Esophagus squamous epithelium (tissue), 5 donors: ENCODE measurements at places on chromosomes 7 and 10.

GRCh38 chr10:108791030-108791429, 1132.3 kb downstream of the XPNPEP1 start:
- no peak for DNase-seq

GRCh38 chr10:74383642-74384041, 232.6 kb downstream of the ADK start:
- no peak for DNase-seq

DNA sequence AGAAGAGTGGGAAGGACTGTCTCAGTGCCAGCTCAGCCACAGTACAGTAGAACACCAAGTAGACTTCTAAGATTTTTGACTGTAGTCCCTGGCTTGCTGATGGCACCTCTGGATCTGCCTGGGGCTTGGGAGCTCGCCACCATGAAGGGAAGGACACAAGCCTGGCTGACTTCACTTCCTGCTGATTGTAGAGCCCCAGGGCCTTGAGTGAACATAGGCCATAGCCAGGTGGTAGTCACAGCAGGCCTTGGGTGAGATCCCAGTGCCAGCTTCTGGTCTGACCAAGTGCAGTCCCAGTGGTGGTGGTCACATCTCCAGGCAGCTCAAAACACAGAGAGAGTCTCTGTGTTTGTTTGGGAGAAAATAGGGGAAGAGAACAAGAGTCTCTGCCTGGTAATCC, 57.6 kb upstream of the HBP1 start:
- DNase-seq: no peak

GRCh38 chr7:50486512-50486911, 36.4 kb upstream of the FIGNL1 start:
- DNase-seq: no peak

GRCh38 chr10:119268871-119269506, 61.6 kb downstream of the GRK5 start:
- no peak for DNase-seq

DNA sequence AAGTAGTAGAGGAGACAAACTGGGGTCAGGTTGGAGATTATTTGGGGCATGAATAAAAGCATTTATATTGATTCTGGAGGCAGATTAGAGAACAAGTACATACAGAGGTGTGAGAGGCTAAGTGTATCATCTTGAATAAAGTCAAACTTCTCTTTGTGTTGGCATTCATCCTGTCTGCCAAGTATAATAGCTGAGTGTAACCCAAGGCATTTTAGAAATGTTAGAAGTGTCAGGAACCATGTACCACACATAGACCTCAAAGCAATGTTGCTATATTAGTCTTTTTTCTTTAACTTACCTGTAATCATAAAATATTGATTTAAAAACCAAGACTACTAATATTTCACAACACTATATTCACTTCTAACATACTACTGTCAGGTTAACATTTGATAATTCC, 56.2 kb upstream of the LRRTM3 start:
- DNase-seq: no peak

- DNase-seq: no peak
These were observed 9.3 kb upstream of the MCU start for GRCh38 chr10:72682638-72683037.

DNA sequence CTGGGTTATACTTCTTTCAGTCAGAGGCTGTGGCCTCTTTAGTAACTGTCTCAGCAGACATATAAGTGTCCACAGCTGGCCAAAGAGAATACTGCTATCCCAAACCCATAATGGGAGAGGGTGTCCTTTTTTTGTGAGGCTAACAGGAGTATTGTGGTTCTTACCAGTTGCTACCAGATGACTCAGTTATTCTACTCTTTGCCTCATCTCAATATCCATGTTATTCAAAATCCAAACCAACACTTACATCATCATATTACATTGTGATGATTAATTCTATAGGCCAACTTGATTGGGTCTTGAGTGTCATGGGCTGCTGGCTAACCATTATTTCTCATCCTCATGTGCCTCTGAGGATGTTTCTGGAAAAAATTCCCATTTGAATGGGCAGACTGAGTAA, 120.9 kb downstream of the TMEM168 start:
- no peak for DNase-seq

DNA sequence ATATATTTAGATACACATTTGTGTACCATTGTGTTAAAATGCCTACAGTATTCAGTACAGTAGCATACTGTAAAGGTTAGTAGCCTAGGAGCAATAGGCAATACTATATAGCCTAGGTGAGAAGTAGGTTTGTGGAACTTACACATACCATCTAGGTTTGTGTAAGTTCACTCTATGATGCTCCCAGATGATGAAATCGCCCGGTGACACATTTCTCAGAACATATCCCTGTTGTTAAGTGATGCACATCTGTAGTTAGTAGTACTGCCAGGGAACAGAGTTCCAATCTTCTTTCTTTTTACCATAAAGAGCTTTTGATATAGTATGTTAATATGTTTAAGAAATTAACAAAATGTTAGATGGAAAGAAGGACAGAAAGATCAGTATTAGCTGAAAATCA, 138.2 kb downstream of the SNX13 start:
- DNase-seq: no peak

DNA sequence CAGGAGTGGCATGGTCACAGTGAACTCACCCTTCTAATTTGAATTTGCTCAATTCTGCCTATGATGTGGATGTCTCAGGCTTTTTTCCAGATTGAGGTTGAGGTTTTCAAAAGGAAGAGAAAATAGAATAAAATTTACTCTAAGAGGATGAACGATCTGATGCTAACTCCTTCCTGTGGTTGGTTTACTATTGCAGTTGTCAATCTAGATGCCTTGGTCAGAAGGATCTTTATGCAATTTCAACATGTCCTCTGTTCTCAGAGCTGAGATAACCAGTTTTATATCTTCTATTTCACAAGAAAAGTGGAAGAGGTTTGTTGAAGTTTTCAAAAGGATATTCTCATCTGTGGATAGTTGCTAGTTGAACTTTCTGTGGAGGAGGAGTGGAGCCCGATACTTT, 150.7 kb upstream of the WDR11 start:
- no peak for DNase-seq

DNA sequence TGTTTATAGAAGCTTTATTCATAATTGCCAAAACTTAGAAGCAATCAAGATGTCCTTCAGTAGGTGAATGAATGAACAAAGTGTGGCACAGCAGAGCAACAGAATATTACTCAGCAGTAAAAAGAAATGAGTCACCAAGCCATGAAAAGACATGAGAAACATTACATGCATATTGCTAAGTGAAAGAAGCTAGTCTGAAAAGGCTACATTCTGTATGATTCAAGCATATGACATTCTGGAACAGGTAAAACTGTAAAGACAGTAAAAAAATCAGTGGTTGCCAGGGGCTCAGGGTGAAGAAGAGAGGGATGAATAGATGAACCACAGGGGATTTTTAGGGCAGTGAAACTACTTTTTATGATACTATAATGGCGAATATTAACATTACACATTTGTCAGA, 80.9 kb upstream of the APBB1IP start:
- DNase-seq: no peak

- DNase-seq: no peak
These were observed 49.2 kb upstream of the ANKRD1 start for GRCh38 chr10:90969947-90970673.

GRCh38 chr7:38846280-38846679, 62.7 kb downstream of the VPS41 start:
- no peak for DNase-seq

DNA sequence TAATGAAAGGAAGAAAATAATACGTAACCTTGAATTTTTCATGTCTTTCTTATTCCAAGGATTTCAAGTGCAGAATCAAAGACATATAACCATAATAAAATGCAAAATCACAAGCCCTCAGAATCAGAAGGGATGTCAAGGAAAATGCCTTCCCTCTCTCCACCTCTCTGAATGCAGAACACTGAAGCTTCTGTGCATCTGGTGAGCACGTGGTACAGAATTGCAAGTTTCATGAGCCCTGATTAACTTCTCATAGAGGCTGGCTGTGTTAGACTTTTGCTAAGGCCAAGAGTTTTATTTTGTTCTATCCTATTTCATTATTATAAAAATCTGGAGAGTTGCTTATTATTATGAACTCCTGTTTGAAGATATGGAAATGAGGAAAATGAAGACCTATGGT, 533.7 kb upstream of the POM121L12 start:
- DNase-seq: no peak

GRCh38 chr10:6535156-6535764, 44.8 kb downstream of the PRKCQ start:
- no peak for DNase-seq

- DNase-seq: no peak
These were observed 9.3 kb upstream of the ZNF438 start for GRCh38 chr10:31041011-31041410.

DNA sequence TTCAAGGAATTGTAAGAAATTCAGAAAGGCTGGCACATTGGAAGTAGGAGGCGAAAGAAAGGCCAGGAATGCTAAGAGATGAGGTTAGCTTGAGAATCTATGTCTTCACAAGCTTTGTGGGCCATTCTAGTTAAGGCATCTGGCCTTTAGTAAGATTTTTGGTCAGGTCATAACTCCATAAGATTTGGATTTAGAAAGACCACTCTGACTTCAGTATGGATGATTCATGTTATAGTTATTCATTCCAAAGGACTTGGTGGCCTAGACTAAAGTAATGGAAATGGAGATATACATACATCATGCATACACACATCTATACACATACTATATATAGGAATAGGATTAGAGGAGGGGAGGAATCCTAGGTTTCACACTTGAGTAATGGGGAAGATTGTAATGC, 77.5 kb downstream of the SEPTIN7 start:
- no peak for DNase-seq

DNA sequence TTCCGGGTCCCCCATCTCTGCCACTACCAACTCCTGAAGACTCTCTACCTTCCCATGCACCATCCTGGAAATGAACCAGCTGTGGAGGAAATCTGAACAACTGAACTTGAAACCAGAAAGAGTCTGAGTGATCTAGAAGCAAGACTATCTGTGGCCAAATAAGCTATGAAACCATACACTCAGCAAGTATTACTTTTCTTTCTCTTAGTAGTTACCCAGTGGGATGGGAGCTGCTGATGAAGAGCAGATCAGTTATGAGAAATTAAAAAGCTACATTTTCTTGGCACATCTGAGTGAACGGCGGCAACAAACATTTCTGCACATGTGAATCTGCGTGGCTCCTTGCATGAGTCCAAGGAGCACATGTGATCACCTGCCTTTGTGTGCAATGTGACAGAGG, 31.6 kb upstream of the AGK start:
- no peak for DNase-seq

DNA sequence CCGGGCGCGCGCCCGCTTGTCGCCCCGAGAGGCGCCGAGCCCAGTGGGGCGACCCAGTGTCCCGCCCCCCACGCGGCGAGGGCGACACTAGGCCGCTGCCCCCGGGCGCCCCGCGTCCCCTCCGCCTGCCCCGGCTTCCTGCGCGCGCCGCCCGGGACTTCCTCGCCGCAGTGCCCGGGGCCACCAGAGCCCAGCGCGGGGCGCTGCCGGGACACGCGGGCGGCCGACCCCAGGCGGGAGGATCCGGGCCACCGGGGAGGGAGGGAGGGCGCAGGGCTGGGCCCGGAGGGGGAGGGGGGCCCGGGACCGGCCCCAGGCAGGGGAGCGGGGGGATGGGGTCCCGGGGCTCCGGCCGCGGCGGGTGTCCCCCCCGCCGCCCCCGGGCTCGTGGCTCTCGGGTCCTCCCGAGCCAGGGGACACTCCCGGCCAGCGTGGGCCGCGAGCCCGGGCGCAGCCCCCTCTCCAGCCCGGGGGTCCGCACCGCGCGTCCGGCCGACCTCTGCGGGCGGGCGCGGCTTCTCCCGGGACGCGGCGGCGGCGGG, 435 bp upstream of the PWWP2B start:
- no peak for DNase-seq

DNA sequence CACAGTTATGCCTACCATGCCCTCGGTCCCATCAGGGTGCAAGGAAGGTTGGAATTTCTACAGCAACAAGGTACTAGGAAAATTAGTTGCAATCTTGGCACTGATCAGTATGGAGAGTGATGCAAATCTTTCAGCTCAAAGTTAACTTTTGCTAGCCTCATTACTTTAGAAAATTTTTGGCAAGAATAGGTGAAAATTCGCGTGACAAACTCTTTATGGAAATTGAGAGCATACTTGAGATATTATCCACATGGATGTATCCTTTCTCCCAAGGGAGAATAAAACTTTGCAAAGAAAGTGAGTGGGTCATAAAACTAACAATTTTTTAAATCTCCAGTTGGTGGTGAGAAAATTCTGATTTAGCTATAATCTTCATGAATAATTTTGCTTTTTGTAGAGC, 71.1 kb upstream of the SLC39A12 start:
- DNase-seq: no peak

DNA sequence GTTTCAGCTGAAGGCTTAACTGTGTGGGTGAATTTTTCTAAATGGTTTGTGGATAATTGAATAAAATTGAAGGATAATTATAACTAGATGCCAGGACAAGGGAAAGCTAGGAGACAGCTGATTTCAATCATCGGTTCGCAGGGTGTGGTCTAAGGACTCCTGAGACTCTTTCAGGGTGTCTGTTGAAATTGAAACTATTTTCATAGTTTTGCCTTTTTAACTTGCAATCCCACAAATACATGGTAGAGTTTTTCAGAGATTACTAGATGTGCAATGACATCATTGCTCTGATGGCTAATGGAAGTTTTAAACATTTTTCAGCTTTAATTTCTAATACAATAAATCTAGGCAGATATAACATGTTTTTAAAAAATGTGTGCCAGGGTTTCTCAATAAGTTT, 18.5 kb downstream of the TRUB1 start:
- DNase-seq: no peak

- DNase-seq: no peak
These were observed 2.6 kb upstream of the PPIF start for GRCh38 chr10:79344502-79345195.

DNA sequence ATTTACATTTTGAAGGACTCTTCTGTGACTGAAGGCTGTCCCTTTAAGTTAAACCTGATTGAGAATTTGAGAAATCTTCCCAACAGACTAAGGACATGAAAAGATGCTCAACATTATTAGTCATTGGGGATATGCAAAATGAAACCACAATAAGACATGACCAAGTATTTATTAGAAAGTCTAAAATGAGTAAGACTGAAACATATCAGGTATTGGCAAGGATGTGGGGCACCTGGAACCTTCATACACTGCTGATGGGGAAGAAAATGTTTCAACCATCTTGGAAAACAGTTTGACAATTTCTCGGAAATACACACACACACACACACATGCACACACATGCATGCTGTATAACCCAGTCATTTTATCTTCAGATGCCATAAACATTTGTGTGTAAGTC, 132.1 kb upstream of the CDK6 start:
- DNase-seq: no peak

GRCh38 chr7:47492716-47493325, 89.1 kb downstream of the TNS3 start:
- DNase-seq: no peak

GRCh38 chr10:96910488-96911395, 78.6 kb downstream of the LCOR start:
- DNase-seq: no peak

GRCh38 chr7:48046458-48046857, 11.1 kb downstream of the C7orf57 start:
- DNase-seq: no peak

DNA sequence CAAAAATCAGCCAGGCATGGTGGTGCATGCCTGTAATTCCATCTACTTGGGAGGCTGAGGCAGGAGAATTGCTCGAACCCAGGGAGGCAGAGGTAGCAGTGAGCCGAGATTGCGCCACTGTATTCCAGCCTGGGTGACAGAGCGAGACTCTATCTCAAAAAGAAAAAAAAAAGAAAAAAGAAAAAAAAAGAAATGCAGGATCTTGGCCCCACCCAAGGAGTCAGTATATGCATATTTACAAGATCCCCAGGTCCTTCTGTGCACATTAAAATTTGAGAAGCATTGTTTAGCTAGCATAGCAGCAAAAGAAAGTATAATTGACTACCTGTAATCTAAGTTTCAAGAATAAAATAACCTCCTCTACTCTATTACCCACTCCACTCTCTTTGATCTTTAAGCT, 15.8 kb downstream of the PIK3AP1 start:
- no peak for DNase-seq
